ENCODE measurements at places on chromosomes 6 and 20. TPM values are rescaled to one million over a fixed set of nuclear protein-coding genes. Genes with fewer than 3 reads are reported as not detected.

DNA sequence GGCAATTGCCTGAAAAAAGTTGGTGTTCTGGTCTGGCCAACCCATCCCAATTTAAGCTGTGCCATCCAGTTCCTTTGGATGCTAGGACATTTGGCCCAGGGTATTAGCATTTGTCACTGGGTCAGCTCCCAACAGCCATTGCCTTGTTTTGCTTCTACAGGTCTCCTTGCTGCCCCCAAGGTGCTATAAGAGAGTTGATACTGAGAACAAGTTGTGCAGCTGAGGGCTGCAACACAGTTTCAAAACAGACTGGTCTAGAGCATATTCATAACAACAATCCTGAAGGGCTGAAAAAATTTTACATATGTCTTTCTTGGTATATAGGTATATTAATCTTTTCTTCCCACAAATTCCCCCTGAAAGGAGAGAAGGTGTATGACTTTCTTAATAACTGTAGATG lies 61.0 kb downstream of the LYRM4 start:
- DNase-seq: no peak

- DNase-seq: no peak
Observed at GRCh38 chr6:5623769-5624168, 362.5 kb downstream of the FARS2 start.

DNA sequence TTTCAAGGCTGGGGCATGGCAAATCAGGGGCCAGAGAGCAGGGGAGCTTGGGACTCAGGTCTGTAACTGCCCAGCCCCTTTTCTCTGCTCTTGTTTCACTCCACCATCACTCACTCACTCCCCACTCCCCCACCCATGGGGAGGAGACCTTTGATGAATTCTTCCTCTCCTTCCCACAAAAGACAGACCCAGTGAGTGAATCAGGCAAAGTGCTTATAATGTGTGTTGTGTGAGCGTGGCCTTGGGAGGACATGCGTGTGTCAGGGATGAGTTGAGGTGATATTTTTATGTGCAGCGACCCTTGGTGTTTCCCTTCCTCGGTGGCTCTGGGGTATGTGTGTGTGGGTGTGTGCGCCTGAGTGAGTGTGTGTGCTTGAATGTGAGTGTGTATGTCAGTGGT lies 1.0 kb upstream of the CUL9 start:
- DNase-seq: no peak

GRCh38 chr6:140544431-140544830 lies 1170.0 kb upstream of the CITED2 start:
- DNase-seq: no peak

DNA sequence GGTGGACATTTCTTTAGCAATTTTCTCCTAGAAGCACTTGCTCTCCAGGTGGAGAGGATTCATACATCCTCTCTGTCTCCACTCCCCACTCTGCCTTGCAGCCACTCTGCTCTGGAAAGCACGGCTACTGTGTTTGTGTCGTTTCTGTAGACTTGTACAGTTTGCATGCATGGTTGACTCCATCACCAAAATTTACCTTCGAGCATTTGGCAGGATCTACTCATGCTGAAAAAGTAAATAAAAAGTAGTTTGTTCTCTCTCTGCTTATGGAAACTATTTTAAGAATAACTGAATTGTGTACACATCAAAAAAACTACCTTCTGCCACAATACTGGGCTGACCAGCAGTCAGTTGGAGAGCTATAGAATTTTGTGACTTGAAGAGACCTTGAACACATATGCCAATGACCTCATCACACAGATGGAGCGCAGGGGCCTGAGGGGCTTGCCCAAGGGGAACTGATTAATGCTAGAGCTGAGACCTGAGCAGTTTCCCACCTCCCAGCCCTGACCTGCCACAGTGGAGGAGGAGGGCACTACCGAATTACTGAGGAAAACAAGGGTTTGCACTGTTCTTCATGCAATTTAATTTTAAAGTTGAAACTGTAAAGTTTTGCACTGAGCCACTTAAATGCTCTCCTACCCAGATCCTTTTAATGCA lies 33.7 kb upstream of the FOXQ1 start:
- no peak for DNase-seq

- DNase-seq: no peak
Observed at GRCh38 chr20:64220891-64221527, 34.5 kb upstream of the PCMTD2 start.

DNA sequence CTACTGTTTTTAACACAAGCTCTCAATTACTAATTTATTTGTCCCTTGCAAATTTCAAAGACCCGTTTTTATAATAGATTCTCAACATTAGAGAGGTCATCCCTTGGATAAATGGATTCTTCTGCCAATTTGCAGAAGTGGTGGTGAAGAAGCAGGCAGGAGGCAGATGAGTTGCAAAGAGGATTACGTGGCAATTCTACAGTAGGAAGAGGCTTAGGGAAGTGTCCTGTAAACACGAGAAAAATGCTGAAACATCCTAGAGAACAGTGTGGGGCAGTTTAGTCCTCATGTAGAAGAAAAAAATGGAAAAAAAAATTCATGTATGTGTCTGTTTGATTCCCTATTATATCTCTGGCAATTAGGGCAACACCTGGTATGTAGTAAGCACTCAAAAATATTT lies 87.6 kb downstream of the BMP2 start:
- no peak for DNase-seq

DNA sequence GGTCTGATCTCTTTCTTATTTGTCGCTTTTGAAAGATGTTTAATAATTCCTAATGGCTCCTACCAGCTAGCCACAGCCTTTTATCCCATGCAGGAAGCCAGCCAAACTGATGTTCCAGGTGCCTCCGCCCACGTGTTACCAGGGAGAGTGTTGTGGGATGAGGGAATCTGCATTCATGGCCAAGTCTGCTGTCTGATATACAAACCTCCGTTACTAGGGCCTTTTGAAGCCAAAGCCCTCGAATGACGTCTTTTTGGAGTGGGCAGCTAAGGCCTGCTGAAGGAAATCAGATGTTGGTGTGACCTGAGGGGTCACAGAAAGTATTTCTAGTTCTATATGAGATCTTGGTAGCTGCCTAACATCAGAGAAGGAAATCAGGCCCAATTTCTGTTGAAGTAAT lies 21.3 kb downstream of the STK35 start:
- no peak for DNase-seq

PAX1 gene
- polyA plus RNA-seq: 0.34 TPM

MAS1 gene
- not detected for polyA plus RNA-seq

CST2 gene
- not detected for polyA plus RNA-seq
